ENCODE measurements at places on chromosomes 12 and 14. TPM values are rescaled to one million over a fixed set of nuclear protein-coding genes. Genes with fewer than 3 reads are reported as not detected.

Gene DAO
- not detected for total RNA-seq

Gene DHH
- 0.15 TPM for total RNA-seq

Gene KRT73
- total RNA-seq = not detected

Gene KRT78
- not detected for total RNA-seq

Gene STON2
- total RNA-seq = 0.66 TPM

Gene L2HGDH
- 13.5 TPM for total RNA-seq

Gene NELL2
- total RNA-seq = 22.7 TPM

Gene RTL1
- not detected for total RNA-seq

Gene MYO1A
- total RNA-seq = 0.82 TPM

Gene RHEBL1
- 14.9 TPM for total RNA-seq

DNA sequence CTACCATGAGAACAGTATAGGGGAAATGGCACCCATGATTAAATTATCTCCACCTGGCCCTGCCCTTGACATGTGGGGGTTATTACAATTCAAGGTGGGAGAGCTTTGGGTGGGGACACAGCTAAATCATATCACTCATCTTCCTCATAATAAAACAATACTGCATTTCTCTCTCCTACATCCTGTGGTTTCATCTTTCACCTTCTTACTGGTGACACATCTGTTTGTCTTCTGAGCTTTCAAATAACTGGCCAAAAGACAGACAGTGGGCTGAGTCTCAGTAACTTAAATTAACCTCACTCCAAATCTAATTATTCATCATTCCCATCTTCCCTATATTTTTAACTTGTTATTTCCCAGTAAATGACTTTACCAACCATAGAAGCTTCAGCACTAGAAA is 729.7 kb upstream of the USP15 start:
- DNase-seq = no peak

DNA sequence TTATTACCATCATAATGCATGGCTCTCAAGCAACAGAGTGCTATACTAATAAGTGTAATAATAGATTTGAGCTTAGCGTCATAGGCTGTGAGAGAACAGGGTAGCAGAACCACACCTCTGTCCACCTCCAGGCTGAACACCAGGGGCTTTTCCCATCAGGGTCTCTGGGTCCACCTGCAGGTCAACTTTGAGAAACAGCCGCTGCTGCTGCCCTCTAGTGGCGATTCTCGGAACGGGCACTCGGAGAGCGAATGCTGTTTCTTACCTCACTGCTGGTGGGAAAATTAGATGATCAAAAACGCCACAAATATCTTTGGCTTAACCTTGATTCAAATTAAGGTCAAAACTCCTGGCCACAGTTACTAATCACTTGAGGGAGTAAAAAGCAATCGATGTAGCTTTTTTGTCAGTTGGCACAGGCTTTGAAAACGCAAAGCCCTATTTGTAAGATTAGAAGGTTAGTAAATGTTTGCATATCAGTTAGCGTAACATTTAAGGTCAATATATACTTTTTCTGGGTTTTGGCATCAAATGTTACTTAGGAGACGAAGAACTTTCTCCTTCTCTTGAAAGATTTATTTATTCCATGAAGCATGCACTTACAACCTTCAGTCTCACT is 127.9 kb upstream of the TMEM132D start:
- peak; percentile 66 for DNase-seq

GRCh38 chr14:81246461-81247270 is 25.9 kb upstream of the GTF2A1 start:
- DNase-seq = no peak

DNA sequence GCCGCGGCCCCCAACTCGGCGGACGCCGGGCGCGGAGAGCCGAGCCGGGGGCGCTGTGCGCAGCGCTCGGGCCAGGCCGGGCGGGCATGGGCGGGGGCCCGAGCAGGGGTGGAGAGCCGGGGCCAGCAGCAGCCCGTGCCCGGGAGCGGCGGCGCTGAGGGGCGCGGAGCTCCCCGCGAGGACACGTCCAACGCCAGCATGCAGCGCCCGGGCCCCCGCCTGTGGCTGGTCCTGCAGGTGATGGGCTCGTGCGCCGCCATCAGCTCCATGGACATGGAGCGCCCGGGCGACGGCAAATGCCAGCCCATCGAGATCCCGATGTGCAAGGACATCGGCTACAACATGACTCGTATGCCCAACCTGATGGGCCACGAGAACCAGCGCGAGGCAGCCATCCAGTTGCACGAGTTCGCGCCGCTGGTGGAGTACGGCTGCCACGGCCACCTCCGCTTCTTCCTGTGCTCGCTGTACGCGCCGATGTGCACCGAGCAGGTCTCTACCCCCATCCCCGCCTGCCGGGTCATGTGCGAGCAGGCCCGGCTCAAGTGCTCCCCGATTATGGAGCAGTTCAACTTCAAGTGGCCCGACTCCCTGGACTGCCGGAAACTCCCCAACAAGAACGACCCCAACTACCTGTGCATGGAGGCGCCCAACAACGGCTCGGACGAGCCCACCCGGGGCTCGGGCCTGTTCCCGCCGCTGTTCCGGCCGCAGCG is 639 bp downstream of the FZD10 start:
- no peak for DNase-seq

DNA sequence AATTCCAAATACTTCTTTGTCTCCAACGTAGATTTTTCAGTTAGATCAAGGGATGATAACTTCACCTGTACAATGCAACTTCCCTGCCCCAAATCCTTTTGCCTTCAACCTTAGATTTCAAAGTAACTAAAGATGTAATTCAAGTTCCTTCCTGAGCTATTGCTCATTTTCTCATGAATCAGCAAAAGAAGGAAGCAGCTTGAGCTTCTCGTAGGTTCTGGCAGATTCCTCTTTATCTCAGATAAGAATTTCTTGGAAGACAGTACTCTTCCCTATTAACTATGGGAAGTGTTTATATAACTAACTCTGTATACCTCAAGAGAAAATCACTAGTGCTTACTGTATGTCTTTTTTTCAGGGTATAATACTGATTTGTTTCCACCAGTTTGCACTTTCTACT is 203.8 kb downstream of the RASSF9 start:
- no peak for DNase-seq

- no peak for DNase-seq
Observed at GRCh38 chr12:56616244-56616643, 13.9 kb downstream of the BAZ2A start.

DNA sequence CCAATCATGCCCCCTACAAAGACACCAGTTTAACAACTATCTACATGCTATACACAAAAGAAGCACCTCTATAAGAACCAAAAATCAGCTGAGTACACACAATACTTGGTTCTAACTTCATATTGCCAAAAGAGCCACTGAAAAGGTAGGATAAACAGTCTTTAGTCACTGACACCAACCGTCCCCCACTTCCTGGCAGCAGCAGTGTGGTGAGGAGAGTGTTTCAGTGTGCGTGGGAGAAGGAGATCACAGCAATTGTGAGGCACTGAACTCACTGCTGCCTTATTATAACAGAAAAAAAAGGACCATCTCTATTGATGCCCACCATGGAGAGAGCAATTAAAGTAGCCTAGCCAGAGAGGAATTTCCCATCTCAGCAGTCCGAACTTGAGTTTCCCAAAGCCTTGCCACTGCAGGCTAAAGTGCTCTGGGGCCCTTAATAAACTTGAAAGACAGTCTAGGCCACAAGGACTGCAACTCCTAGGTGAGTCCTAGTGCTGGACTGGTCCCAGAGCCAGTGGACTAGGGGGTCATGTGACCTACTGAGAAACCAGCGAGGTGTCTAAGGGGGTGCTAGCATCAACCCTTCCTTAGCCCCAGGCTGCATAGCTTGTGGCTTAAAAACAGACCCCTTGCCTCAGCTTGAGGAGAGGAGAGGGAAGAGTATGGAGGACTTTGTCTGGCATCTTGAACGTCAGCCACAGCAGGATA is 37.1 kb upstream of the LMNTD1 start:
- peak; percentile 62 for DNase-seq

DNA sequence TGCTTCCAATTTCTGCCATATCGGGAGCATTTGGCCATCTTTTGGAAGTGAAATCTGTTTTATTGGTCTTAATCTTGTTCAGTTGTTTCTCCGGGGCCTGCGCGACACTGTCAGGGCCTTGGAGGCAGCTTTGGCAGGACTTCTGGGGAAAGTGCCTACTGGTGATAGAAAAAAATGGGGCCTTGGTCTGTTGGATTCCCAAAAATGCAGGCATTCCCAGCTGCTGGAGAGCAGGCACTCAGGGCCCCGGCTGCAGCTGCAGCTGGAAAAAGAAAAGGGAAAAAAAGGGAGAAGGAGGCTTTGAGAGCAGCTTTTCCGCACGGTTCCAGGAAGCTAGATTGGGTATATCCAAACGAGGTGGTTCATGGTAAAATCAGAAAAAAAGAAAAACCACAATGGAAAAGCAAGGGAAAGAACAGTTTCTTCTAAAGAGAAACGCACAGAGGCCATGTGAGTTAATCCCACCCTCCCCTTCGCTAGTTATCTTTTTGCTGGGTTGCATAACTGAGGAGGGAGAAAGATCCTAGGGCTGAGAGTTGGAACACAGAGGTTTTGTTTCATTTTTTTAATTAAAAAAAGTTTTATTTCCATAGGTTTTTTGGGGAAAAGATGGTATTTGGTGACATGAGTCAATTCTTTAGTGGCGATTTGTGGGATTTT is 134.7 kb upstream of the RFLNA start:
- no peak for DNase-seq

- no peak for DNase-seq
Observed at GRCh38 chr12:47578836-47579235, 127.0 kb downstream of the RPAP3 start.

- no peak for DNase-seq
Observed at GRCh38 chr12:130858084-130858483, 13.8 kb upstream of the RAN start.

GRCh38 chr12:1319212-1319611 is 275.2 kb downstream of the FBXL14 start:
- DNase-seq = no peak

DNA sequence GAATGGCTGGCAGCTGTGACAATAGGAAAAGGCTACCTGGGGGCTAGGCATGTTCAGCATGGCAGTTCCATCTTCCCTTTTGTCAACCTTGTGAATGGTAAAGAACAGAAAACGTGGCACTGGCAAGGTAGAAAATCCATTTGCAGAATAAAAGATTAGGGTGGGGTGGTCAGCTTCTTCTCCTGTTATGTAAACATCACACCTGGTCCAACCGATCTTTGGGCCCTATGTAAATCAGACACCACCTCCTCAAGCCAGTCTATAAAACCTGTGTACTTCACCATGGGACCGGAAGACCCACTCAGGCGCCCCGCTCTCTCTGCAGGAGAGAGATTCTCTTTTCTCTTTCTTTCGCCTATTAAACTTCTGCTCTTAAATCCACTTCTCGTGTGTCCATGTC is 19.6 kb upstream of the TMEM30B start:
- DNase-seq = no peak

GRCh38 chr12:27486961-27487360 is 37.0 kb upstream of the PPFIBP1 start:
- no peak for DNase-seq

DNA sequence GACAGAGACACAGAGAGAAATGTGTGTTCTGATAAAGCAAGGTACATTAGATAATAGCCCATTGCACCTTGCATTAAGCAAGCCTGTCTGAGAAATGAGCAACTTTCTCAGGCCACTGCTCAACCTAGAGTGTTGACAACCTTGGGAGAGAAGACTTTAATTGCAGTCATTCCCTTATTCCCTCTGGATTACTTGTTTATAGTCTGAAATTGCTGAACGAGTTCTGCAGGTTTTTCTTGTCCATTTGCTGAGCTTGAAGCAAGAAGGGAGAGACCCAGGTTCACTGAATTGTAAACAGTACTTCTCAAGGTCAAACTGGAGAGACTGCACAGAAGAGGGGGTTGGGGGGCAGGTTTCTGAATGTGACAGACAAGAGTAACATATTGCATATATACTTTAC is 159.4 kb upstream of the PLEKHG7 start:
- DNase-seq = no peak

- no peak for DNase-seq
Observed at GRCh38 chr12:129827102-129827865, 76.5 kb downstream of the TMEM132D start.

GRCh38 chr12:90484094-90484493 is 470.9 kb downstream of the CCER1 start:
- DNase-seq = no peak

GRCh38 chr14:104486222-104486923 is 93.2 kb upstream of the C14orf180 start:
- DNase-seq = no peak

DNA sequence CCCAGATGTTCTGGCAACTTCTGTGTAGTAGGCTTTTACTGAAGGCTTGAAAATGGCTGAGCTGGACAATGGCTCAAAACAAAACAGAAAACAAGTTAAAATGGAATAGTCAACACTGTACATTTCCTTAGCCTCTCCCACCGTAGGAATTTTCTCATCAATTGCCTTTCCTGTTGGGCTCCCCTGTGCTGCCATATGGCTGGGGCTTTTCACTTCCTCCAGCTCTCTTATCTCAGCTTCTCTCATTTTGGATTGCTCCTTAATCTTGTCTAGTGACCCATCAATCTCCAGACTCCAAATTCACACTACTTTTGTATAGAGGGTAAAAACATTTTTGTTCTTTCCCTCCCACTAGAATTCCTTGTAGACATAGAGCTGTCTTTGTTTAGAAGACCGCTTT is 50.4 kb upstream of the RPH3A start:
- no peak for DNase-seq
